ENCODE measurements at places on chromosomes 7 and 10. TPM values are rescaled to one million over a fixed set of nuclear protein-coding genes. Genes with fewer than 3 reads are reported as not detected.

PPP3CB gene
- total RNA-seq: 22.6 TPM

AGR2 gene
- not detected for total RNA-seq

CFTR gene
- under 0.01 TPM for total RNA-seq

AKR1D1 gene
- not detected for total RNA-seq

SLC13A4 gene
- total RNA-seq: under 0.01 TPM

CASP7 gene
- 25.7 TPM for total RNA-seq

C10orf90 gene
- total RNA-seq: 0.38 TPM

ANKRD7 gene
- 0.19 TPM for total RNA-seq

NKX1-2 gene
- not detected for total RNA-seq

MSMB gene
- not detected for total RNA-seq

GRID1 gene
- total RNA-seq: not detected

FBXO24 gene
- 0.28 TPM for total RNA-seq

TMEM120A gene
- 18.9 TPM for total RNA-seq

LRIT1 gene
- not detected for total RNA-seq

SLC13A1 gene
- total RNA-seq: not detected

Data from regular cardiac myocyte (primary cell).